ENCODE measurements at places on chromosomes 12 and 14. TPM values are rescaled to one million over a fixed set of nuclear protein-coding genes. Genes with fewer than 3 reads are reported as not detected.

GRCh38 chr12:6450091-6450868 lies 1.6 kb upstream of the TAPBPL start:
- DNase-seq: no peak

GRCh38 chr12:2759733-2760132 lies 35.0 kb upstream of the FKBP4 start:
- DNase-seq: no peak

- no peak for DNase-seq
These were observed 870.3 kb upstream of the SEL1L start for GRCh38 chr14:82403987-82404386.

GRCh38 chr14:78143489-78144145 lies 26.6 kb upstream of the NRXN3 start:
- DNase-seq: no peak

Gene PGF
- polyA plus RNA-seq: 31.9 TPM

Measured in muscle of arm (tissue), 14 donors.